ENCODE measurements at places on chromosomes 12 and 14.

- no peak for DNase-seq
These were observed 151.9 kb upstream of the NOS1 start for GRCh38 chr12:117513353-117513752.

GRCh38 chr12:49951411-49952240 lies 1.1 kb downstream of the AQP2 start:
- no peak for DNase-seq

DNA sequence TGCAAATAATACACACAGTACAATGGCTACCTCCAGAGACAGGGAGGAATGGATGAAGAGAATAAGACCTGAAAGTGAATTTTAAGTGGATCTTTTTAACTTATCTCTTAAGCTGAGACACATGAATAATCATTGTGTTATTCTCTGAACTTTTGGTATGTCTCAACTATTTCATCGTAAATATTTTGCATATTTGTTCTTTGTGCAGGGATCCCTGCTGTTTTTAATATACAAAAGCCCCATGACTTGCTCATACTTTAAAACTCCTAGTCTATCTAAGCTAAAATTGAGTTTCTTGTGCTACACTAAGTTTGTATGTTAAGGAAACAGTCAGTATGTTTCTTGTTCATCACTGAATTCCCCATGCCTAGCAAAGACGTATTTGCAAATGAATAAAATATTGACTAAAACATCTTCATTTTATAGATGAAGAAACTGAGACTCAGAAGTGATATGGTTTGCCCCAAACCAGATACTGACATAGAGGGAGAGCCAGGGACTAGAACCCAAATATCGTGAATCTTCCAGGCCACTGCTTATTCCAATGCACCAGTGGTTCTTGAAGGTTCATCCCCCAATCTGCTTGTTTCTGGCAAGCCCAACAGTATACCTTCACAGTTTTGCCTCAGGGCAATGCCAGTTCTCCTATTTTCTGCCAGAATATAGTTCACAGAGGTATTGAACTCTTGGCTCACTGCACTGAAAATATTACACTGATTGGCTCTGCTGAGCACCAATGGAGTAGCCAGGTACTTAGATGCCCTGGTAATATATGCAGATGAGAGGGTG lies 356.9 kb downstream of the MED13L start:
- no peak for DNase-seq

- DNase-seq: peak; percentile 27
These were observed 174.4 kb downstream of the MON2 start for GRCh38 chr12:62640910-62641448.

GRCh38 chr14:24310265-24310645 lies 315 bp downstream of the LTB4R2 start:
- DNase-seq: no peak

- DNase-seq: no peak
These were observed 32.1 kb downstream of the MVK start for GRCh38 chr12:109605599-109606228.

DNA sequence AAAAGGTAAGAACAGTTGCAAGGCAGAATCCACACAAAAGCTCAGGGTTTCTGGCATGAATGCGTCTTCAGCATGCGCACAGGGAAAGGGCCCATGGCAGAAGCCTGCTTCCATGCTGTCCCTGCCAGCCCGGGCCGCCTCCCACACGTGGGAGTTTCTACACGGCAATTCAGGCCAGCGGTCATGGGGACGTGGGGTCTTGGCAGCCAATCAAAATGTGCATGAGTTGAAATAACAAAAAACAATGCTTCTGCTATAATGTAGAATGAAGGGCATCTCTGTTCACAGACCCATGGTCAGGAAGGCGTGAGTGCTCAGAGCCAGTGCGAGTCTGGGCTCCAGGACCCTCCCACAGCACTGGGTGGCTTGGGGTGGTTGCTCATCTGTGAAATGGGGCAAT lies 28.6 kb downstream of the AMN start:
- DNase-seq: no peak

GRCh38 chr12:105538880-105539279 lies 208.4 kb downstream of the C12orf75 start:
- no peak for DNase-seq

DNA sequence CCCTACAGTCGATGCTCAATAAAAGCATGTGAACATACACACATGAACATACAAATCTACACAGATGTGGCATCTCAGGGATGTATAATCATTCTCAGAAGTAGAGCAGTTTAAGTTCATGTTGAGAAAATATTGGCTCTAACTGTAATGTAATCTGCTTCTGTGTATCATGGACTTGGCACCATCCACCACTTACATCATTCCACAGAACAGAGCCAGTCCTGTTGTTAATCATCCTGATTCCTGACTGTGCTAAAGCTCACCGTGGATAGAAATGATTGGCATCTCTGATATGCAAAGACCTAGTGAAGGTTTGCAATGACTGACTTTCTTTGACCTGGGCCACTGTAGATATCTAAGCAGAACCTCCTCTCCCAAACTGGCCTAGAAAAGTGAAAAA lies 1141.3 kb downstream of the BCL11B start:
- DNase-seq: no peak

DNA sequence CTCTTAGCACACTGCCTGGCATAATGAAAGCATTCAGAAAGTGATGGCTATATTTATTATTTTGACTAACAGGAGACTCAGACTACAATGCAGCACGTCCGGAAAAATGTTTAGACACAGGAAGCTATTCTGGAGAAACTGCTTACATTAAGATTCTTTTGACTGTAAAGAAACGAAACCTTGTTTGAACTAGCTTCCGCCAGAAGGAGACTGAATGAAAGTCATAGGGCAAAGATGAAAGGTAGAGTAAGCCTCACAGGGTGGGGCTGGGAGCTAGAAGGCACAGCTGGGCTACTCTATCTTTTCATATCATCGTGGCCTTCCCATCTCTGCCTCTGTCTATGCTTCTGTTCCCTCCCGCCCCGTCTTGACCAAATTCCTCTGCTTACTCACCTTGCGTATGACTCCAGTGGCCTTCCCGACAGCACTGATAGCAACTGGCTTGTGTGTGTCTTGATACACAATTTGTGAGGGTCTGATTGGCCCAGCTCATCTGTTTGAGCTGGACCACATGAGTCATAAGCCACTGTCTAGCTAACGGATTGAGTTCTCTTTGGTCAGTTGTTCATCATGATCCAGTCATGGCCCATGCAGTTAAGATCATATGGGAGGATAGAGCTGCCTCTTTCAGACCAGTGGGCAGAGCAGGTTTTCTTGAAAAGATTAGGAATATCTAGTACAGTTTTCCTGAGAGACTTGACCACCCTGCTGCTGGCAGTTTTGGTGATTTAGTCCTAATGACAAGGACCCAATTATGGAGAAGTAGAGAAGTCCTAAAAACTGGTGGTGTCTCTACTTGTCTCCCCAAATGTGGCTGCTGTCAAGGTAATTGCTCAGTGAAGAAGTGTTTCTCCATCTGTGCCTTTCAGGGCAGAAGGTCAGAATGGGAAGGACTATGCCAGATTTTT lies 151.5 kb upstream of the SLC38A2 start:
- DNase-seq: peak; percentile 97

- DNase-seq: no peak
These were observed 7.5 kb upstream of the AACS start for GRCh38 chr12:125057708-125058107.

DNA sequence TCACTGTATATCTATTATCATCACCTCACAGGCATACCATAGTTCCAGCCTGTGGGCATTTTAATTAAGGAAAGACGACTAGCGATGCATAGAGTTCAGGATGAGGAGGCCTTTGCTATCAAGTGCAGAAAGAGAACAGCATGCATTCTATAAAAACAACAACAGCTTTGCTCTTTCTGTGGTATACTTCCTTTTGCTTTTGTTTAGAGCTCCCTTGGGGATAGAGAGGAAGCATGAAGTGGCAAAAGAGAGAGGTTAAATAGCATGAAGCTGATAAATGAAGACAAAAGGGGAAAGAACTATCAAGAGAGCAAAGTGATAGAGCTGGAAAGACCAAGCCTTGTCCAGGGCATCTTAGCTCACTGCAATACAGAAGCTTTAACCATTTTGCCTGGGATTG lies 23.5 kb downstream of the IFNG-AS1 start:
- DNase-seq: no peak

DNA sequence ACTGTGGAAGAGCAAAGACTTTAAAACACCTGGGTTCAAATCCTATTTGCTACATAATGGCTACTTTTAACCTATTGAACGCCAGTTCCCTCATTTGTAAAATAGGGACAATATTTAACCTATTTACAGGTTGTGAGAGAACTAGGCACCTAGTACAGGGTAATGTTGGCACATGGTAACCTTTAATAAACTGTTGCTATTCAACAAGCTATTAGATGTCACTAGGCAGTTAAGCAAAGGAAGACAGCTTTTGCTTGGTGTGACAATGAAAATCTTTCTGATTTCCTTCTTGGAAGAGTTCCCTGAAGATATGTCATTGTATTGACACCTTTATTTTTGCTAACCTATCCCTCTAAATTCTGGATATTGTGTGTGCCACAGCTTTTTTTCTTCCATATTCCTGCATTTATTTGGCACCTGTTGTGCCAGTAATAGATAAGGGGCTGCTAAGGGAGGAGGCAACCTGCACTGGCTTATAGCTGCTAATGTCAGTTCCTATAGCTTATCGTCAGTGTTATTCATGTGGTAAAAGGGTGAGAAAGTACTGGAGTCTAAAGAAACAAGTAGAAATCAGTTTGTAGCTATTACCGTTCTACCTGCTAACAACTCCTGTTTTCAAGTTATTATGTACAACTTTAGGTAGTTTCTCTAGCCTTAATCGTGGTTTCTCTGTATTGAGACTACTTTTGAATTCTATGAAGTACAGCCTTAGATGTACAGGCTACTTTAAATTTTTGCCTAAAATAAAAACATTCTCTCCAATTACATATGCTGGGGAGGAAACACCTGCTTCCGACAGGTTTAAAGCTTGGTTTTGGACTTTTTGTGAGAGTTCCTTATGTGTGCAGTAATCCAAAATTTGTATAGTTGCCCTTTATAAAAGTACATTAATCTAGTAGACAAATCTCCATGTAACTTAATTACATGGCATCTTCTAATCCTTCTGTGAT lies 24.3 kb downstream of the HIF1A start:
- DNase-seq: no peak
